ENCODE measurements at places on chromosomes 2 and 18.

DNA sequence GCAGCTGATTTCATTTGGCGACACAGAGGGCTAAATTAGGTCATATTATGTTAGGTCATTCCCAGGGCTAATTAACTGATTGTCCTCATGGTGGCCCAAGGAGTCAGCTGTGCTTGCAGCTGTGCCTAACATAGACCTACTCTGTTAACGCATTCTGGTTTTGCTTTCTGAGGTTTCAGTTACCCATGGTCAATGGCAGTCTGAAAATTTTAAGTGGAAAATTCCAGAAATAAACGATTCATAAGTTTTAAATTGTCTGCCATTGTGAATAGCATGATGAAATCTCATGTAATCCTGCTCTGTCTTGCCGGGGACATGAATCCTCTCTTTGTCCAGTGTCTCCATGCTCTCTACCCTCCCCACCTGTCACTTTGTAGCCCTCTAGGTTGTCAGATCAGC, 168.7 kb downstream of the KCNS3 start:
- no peak for DNase-seq

- no peak for DNase-seq
Observed at GRCh38 chr2:239750045-239750835, 274.9 kb downstream of the NDUFA10 start.

DNA sequence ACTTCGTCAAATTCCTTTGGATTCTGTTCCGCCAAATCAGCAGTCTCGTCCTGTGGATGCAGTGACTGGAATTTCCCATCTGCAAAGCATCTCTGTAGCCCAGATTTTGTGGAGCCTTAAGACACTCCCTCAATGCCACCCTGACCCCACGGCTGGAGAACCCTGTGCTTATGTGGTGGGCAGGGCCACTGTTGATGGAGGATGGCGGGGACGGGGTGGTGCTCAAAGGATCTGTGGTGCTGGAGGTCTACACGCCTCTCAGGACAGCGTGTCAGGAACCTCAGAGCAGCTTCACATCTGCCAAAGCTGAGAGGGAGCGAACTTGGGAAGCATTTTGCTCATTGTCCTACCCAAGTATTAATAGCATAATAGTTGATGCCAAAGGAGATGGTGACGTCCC, 200.1 kb downstream of the MGAT5 start:
- DNase-seq = no peak

DNA sequence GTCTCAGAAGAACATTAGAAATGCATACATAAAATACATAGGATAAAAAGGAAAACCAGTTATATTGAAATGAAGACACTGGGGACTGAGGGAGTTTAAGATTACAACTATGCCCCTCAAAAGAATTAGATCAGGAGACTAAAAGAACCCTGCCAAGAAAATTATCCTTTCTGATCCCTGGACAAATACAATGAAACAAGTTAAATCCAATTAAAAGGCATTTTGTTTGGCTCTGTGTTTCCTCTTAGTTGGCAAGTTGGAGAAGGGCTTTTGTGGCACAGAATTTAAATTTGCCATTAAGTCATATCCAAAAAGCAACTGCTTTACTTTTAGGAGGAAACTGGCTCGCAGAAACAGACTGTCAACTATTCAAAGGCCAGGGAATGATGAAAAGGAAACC, 99.1 kb upstream of the CD302 start:
- DNase-seq = no peak

All from astrocyte of the spinal cord (primary cell).